Upper lobe of right lung (tissue), 1 donor: ENCODE measurements at places on chromosomes 11 and 22. TPM values are rescaled to one million over a fixed set of nuclear protein-coding genes. Genes with fewer than 3 reads are reported as not detected.

GRCh38 chr11:9459667-9460321 lies 1.0 kb upstream of the ZNF143 start:
- peak; percentile 58 for DNase-seq

DNA sequence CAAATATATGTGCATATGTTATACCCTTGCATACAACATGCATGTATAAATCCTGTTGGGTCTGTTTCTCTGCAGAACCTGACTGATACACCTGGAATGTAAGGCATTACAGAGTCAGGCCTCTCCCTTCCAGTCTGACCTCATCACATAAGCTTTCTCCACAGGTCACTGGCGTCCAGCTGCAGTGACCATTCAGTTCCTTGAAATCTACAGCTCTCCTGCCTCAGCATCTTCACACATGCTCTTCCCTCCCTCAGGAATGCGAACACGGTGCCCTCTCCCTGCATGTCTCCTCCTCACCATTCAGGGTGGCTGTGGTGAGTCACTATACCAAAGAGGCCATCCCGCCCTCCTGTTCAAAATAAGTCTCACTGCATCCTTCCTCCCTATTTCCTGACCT lies 657.8 kb upstream of the B3GAT1 start:
- DNase-seq, result peak; percentile 46

The CHRNA10 gene
- 1.2 TPM for total RNA-seq

DNA sequence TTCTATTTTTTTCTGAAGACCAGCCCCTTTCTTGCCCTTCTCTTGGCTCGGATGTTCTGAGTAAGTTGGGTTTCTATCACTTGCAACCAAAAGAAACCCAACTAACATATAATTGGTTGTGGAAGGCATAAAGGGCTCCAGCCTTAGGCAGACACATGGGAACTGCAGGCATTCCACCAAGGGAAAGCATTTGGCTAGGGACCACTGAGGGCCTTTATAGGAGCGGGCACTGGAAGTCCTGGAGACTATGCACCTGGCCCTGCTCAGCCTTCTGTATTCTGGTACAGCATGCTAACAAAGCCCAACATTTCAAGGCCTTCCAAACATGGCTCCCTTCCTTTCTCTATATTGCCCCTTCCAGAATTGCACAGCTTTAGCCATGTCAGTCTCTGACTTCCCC lies 17.6 kb upstream of the LMO1 start:
- DNase-seq, result no peak

GRCh38 chr22:17787241-17787640 lies 13.0 kb upstream of the BID start:
- no peak for DNase-seq

GRCh38 chr11:126406368-126406767 lies 50.9 kb downstream of the ST3GAL4 start:
- DNase-seq, result no peak

GRCh38 chr22:43616645-43617044 lies 195.5 kb downstream of the EFCAB6 start:
- DNase-seq, result no peak
